AG04449 (cell line): ENCODE measurements at places on chromosomes 3 and 15.

GRCh38 chr15:25787381-25787780, 75.7 kb downstream of the ATP10A start:
- DNase-seq = no peak

DNA sequence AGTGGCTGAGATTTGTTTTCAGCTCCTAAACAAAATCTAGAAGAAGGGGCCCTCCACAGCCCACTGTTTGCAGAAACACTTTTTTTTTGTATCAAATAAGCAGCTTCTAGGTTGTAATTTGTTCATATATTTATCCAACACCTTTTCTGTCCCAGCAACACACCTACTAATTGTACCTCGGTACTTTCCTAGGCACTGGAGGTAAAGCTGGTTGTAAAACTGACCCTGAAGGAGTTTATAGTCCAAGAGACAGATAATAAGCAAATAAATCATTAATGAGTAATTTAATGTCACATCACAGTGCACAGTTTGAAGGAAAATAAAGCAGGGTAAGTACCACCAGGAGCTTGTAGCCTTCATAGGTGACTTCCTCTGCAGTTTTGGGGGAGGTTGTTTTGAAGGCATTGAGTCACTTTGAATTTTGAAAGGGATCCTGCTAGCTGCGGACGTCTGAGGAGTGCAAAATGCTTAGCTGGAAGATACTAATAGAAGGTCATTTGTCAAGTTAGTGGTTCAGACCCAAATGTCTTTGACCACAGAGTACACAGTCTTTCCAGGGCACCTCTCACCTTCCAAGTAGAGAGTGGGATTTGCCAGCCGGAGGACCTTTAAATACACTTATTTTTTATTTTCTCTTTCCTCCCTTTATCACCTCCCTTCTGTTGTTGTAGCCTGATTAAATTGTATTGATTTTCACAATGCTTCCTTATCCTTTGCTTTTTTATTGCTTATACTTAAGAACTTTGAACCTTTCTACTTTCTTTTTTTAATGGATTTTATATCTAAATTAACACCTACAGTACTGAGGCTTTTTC, 53.8 kb downstream of the CMSS1 start:
- no peak for DNase-seq

GRCh38 chr3:160143482-160143881, 81.7 kb upstream of the C3orf80 start:
- no peak for DNase-seq

- DNase-seq = no peak
Measured at GRCh38 chr3:183555541-183556081, at the start of gene KLHL6. TSS of gene KLHL6 (minus strand) at chr3:183555706. CDS start at chr3:183555653, 53 bp downstream.

GRCh38 chr15:69375151-69375790, 38.9 kb upstream of the KIF23 start:
- no peak for DNase-seq

GRCh38 chr3:55742022-55742831, 255.1 kb upstream of the WNT5A start:
- DNase-seq = no peak

GRCh38 chr3:141058996-141059395, 7.8 kb downstream of the SPSB4 start:
- DNase-seq = no peak

- DNase-seq = no peak
Measured at GRCh38 chr15:74350295-74351275, 16.9 kb downstream of the CYP11A1 start.

- no peak for DNase-seq
Measured at GRCh38 chr15:36901012-36901411, 199.3 kb downstream of the MEIS2 start.

- no peak for DNase-seq
Measured at GRCh38 chr3:76815561-76815960, 224.3 kb upstream of the ROBO2 start.

DNA sequence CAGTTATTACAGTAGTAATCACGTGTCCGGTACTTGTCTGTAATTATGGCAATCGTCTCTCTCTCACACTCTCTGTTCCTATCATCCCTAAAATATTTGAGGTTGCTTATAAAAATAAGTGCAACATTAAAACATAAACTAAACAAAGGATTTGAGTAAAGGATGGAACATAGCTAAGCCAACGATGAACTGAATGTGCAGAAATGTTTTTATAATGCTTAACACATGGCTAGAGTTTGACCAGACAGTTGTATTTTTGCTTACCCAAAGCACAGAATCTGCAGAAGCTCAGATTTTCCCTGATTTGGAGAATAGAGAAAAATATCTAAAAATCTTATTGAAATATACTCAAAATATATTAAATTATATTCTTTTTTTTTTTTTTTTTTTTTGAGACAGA, 1030.9 kb downstream of the NAALADL2 start:
- DNase-seq = peak; percentile 19

DNA sequence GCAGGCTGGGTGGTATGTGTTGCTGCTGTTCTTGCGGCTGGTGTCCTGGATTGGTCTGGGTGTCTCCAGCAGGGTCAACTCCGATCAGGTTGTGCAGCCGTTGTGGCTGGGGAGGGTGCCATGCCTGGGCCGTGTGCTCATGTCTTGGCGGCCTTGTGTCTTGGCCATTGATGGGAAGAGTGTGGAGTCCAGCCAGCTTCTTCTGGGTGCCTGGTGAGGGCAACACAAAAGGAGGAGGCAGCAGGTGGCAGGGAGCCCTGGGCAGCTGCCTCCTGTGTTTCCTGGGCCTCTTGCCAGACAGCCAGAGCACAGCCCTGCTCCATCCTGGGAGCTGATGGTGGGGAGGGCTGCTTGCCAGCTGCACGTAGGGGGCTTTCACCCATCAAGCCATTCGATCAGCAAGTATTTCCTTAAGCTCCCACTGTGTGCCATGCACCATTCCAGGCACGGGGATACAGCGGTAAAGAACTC, 4.3 kb downstream of the CHAC1 start:
- DNase-seq = no peak

GRCh38 chr3:52228751-52229291, 3.4 kb upstream of the TLR9 start:
- no peak for DNase-seq

- DNase-seq = no peak
Measured at GRCh38 chr3:173988909-173989308, 591.4 kb downstream of the NLGN1 start.

DNA sequence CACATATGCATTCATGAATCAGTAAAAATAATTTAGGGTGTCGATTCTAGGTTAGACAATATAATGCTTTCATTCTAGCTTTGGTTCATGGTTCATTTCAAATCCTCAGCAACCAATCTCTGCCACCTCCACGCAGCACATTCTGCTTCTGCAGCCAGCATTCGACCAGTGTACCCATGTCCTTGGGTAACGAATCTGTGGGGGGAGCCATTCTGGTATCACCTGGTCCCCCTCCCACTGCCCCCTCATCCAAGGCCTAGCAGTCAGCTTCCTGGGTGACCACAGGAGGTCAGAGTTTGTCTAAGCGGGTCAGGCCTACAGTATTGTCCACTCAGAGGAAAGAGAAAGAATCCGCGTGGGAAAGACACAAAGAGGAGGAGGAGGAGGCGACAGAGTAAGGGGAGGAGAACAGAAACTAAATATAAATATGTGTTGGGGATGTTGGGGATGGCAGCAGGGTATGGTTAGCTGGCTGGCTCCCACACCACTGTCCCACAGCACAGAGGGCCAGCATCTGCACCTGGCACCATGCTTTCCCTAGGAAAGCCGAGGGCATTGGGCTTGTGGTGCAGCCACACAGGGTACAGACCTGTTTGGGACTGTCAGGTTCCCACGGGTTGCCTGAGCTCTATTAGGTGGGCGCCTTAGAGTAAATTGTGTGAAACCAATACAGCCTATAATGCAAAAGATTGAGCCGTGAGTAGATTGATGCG, 12.1 kb downstream of the PAK6 start:
- no peak for DNase-seq

DNA sequence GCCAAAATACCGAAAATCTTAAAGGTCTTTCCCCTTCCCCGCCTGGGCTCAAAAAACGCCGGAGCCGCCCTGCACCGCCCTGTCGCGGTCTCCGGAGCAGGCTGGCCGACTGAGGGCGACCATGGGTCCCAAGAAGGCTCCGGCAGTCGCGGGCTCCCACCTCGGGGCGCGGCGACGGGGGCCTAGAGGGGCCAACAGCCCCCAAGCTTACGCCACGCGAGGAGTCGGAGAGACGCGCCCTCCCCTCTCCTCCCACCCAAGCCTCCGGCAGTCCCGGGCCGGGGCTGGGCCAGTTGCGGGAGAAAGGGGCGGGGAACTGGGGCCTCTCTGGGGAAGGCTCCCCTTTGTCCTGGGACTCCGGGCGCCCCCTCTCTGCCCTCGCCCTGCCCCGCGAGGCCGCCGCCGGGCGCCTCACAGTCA, 69.2 kb downstream of the GOLGA8B start:
- no peak for DNase-seq
